SW 1271 (cell line): ENCODE measurements at places on chromosomes 12 and 14.

DNA sequence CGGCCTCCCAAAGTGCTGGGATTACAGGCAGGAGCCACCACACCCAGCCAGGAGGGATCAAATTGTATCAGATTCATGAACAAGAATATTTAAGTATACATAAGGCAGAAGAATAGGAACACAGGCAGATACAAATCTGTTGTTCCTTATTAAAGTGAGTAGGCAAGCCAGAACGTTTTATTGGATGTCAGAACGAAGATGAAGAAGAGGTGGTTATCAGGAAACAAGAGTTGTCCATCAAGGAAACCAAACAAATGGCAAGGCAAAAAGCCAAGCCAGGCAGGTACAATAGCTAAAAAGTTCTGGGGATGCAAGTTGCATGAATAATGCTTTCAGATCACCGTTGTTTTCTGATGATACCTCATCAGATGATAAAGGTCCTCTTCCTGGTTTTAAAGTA lies 31.1 kb upstream of the BAZ1A start:
- no peak for DNase-seq

GRCh38 chr12:117005417-117006046 lies 93.7 kb downstream of the TESC start:
- DNase-seq, result no peak

DNA sequence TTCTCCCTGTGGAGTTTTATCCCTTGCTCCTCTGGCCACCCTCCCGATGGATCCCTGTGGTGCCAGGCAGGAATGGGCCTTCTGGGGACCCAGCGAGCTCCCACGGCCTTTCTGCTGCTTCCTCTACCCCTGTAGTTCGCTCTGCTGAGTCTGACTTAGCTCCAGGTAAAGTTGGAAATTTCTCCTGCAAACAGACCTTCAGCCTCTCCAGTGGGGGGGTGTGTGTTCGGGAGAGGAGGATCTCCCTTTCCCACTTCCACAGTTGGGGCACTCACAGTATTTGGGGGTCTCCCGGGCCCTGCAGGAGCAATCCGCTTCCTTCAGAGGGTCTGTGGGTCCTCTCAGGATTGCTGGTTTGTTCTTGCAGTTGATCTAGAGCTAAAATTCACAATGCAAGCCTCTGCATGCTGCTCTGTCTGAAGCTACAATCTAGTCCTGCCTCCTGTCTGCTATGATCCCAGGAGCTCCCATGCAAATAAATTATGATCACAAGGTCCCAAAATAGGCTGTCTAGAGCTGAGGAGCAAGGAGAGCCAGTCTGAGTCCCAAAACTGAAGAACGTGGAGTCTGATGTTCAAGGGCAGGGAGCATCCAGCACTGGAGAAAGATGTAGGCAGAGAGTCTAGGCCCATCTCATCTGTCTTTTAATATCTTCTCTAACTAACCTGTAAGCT lies 18.3 kb downstream of the MTRFR start:
- DNase-seq, result no peak

DNA sequence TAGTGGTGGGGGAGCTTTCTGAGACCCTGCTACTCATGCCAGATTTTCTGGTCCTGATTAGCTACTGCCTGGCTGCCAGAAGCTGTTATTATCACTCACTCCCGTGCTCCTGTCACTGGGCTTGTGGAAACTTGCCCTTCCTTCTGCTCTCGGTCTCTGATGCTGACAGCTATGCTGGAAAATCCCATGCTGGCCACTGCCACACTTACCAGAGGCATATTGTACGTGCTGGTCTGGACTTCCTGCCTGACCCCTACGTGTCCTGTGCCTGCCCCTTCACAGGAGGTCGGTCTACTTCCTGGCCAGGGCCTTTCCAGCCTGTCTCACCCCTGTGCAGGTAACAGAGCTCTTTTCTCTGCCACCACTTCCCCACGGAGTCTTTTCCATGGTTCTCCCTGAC lies 149.4 kb upstream of the PLEKHG7 start:
- DNase-seq, result no peak

DNA sequence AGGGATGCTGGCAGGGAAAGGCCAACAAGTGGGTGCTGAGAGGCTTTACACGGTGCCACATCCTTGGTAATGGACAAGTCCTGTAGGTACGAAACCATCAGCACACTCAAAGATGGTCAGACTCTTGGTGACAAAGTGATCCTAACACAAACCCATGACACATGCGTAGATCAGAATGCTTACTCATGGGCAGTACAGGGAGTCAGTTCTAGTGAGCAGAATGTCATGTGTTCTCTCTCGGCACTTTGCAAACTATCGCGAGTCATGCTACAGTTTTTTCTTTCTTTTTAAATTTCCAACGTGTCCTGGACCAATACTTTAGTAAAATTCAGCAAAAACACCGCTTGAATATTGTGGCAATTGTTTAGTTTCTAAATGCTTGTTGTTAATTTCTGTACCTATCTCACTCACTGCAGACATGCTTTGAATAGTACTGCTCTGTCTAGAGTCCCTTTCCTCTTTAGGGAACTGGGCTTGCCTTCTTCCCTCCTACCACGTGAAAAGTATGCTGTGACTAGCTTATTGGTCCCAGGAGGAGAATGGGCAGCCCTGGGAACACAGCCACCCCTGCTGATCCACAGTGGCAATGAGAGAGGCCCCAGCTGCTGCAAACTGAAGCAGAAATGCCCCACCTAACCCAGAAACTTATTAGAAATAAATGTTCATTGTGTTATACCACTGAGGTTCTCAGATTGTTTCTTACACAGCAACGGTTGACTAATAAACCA lies 62.4 kb downstream of the UBR7 start:
- DNase-seq, result no peak

GRCh38 chr12:66600903-66601302 lies 78.0 kb downstream of the GRIP1 start:
- no peak for DNase-seq

GRCh38 chr12:128684352-128684751 lies 139.4 kb downstream of the SLC15A4 start:
- no peak for DNase-seq

DNA sequence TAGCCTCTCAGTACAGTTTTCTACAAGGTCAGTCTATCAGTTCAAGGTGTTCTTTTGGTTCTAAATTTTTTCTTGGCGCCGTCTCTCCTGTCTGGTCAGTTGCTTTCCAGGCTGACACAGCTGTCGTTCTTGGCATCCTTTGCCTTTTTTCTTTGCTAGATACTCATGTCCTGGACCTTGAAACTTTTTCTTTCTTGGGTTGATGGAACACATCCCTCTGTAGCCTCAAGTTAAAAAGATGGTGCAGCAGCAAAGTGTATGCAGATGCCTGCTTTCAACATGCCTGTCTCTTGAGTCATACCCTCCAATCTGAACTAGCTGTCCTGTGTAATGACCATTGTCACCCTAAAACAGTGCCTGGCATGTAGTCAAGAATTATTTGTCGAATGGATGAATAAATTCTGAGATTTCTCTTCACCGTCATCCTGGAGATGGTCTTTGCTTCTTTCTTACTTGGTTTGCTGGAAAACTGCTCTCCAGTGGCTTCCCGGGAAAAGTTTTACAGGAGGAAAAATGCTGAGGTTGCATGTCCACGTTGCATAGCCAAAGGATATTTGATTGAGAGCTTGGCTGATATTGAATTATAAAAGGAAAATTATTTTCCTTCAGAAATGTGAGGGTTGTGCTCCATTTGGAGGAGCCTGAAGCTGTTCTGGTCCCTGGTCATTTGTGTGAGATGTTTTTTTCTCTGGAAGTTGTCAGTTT lies 4.6 kb downstream of the NYNRIN start:
- no peak for DNase-seq

DNA sequence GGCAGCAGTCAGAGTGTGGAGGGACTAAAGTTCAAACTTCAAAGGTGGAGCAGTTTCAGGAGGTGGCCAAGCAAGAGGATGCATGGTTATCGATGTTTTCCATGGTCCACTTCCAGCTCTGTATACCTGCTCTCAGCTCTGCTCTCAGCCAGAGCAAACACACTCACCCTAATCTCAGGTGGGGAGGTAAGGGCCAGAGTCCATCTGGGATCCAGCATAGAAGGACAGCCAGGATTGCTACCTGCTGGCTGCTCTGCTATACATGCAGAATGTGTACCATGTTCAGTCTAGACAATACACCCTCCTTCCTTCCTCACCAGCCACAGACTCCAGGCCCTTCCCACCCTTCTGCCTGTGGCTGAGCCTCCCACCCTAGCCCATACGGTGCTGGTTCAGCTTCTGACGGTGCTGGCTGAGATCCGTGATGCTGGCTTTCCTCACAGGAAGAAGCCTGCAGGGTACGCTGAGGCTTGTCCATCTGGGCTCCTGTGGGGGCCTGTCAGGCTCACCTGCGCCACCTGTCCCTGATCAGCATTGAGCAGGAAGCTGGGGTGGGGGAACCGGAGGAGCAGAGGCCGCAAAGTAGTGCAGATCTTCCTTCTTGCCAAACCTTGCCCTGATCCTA lies 2.4 kb downstream of the CBLN3 start:
- DNase-seq, result no peak

DNA sequence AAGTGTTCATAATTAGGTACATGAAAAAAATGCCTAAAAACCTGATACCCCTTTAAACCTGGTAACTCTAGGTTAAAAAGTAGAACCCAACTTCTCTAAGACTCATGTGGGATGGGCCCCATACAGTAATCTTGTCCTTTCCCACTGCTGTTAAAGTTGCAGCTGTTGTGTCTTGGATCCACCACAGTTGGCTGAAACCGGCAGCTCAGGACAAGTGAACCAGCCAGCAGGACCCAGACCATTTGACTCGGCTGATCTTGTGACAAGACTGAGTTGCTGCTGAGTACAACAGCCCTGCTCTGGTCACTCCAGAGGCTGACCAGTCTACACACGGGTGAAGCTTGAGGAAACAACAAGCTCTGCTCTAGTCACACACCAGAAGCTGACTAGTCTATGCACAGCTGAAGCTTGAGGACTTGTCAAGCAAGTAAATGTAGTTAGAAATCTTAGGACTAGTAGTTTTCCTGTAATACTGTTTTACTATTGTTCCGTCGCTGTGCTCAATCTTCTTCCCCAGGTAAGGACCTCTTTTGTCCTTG lies 60.6 kb downstream of the DHRS2 start:
- no peak for DNase-seq

GRCh38 chr12:108709697-108710096 lies 21.6 kb downstream of the CORO1C start:
- DNase-seq, result no peak

GRCh38 chr12:122489038-122489437 lies 11.7 kb downstream of the ZCCHC8 start:
- no peak for DNase-seq
